ENCODE measurements at places on chromosomes 7 and 10.

- no peak for DNase-seq
Measured at GRCh38 chr7:85014936-85015660, 171.8 kb downstream of the SEMA3D start.

GRCh38 chr7:45387837-45388236 is 186.3 kb upstream of the ADCY1 start:
- no peak for DNase-seq

- no peak for DNase-seq
Measured at GRCh38 chr10:128811511-128811910, 655.5 kb upstream of the MGMT start.

DNA sequence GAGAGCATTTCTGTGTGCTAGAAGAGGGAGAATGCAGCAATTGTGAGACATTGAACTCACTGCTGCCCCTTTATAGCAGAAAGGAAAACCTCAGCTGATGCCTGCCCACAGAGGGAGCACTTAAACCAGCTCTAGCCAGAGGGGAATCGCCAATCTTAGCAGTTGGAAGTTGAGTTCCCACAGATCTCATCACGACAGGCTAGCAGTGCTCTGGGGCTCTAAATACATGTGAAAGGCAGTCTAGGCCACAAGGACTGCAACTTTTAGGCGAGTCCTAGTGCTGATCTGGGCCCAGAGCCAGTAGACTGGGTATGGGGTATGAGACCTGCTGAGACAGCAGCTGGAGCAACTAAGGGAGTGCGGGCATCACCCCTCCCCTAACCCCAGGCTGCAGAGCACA is 25.2 kb upstream of the PRR15 start:
- no peak for DNase-seq

DNA sequence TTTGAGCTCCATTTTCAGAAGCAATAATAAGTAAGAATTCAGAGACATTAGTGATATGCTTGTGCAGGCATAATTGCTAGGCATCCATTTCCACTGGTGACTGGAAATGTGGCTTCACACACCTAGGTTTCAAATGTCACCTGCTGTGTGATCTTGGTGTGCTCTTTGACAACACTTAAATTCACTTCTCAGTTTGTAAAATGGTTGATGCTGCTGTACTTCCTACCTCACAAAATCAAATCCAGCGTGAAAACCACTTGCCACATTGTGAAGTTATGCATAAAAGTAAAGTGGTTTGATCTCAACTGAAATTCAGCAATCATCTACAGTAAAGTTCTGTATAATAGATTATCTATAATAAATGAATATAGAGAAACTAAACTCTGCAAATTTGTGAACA is 82.4 kb downstream of the APBB1IP start:
- no peak for DNase-seq

- DNase-seq, result no peak
Measured at GRCh38 chr10:44682507-44682906, 228.6 kb upstream of the TMEM72 start.

GRCh38 chr10:3451516-3452172 is 279.1 kb upstream of the PITRM1 start:
- no peak for DNase-seq

DNA sequence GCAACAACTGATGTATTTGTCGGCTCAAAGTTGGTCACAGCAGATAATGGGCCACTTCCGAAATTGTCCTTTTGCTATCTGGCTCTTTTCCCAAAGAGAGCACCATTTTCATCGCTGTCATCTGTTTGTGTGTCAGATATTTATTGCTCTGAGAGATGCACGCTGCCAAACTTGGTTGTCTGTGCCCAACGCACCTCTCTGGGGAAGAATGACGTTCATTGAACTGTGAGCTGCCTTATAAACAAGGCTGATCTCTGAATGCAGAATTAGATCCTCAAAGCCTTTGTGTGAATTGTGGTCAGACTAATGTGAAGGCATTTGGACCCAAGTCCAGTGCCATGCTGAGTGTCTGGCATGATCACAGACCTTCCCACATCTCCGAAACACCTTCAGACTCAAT is 174.7 kb upstream of the LYZL1 start:
- no peak for DNase-seq

GRCh38 chr7:55515569-55516279 is 56.6 kb downstream of the VOPP1 start:
- DNase-seq, result no peak
